ENCODE measurements at places on chromosomes 6 and 20. TPM values are rescaled to one million over a fixed set of nuclear protein-coding genes. Genes with fewer than 3 reads are reported as not detected.

DNA sequence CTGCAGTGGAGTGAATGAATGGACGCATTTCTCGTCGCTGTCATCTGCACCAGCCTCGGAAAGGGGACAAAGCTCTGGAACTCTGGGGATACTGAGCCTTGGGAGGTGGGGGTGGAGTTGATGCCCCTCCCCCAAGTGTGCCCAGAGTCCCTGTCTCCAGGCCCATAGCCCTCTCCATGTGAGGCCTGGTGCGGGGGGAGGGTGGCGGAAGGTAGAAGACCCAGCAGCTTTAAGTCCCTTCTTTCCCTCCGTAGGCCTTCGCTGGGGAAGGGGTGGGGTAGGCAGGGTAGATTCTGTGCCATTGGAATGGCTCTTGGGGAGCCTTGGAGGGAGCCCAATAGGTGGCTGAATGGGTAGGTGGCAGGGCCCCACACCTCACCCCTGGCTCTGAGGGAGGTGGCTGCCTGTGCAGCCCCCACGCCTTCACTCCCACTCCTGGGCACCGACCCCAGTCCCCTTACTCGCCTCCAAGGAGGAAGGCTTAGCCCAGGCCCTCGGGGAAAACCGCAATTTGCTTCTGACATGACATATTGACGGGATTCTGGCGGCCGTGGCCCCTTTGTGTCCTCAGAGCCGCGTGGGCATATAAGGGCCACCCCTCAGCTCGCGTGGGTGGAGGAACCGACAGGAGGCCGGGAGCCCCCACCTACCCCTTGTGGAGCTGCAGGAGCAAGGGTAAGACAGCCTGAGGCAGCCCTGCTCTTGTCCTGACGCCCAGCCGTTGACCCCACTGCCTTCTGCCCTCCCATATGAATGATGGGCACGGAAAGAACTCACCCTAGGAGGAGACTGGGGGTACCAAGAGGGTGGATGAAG lies at the start of gene BPIFB3:
BPIFB3 (plus strand) TSS at position 613 of the 816 bp plus-strand sequence. CDS start 1,533 bp downstream, outside the sequence.
- H3K27me3 ChIP-seq: no peaks in the 10 kb centered on the region
- no peak for DNase-seq
- no peaks in the 10 kb centered on the region for H3K4me1 ChIP-seq
- H3K4me3 ChIP-seq: no peak within 1 kb of the TSS

- no peaks in the 10 kb centered on the region for H3K36me3 ChIP-seq
- no peak for DNase-seq
- H3K4me3 ChIP-seq: no peak overlapping the region
- H3K27me3 ChIP-seq: no peaks in the 10 kb centered on the region
- H3K27ac ChIP-seq: no peak overlapping the region
- no peaks in the 10 kb centered on the region for H3K4me1 ChIP-seq
Observed at GRCh38 chr6:129777371-129777770, 67.4 kb upstream of the ARHGAP18 start.

DNA sequence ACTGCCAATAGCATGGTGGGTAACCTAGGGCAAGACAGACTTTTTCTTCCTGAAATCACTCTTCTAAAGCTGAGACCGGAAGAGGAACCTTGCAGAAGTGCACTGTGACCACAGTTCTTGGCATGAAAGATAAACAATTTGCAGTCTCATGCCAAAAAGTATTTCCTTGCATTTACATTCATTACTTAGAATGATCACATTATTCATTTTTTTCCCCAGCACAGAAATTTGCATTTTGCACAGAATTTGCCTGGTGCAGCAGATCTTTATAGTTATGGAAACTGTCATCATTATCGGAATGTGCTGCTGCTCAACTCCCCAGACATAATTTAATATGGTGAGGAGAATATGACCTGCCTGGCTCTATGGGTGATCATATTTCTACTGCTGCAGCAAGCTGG lies 42.2 kb upstream of the EDN3 start:
- H3K4me1 ChIP-seq: no peaks in the 10 kb centered on the region
- H3K27me3 ChIP-seq: no peaks in the 10 kb centered on the region
- no peak overlapping the region for H3K4me3 ChIP-seq
- H3K36me3 ChIP-seq: no peaks in the 10 kb centered on the region
- DNase-seq: no peak

Gene PRSS35
- not detected for total RNA-seq

DNA sequence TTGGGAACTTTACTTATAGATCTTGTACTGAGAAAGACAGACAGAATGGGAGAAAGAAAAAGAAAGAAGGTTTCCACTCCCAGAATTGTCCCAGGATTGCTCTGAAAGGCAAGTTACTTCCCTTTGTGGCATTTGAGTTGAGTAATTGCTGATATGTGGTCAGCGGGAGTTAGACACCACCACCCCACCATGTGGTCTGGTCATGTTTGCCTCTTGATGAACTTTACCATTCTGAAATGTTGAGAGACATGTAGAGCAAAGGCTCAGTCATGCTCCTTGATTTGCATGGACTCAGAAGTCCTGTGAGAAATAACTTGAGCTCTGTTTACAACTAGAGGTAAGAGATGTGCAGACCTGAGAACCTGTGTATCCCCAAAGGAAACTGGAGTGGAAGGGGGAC lies 17.1 kb downstream of the TCF21 start:
- H3K4me1 ChIP-seq: no peaks in the 10 kb centered on the region
- no peaks in the 10 kb centered on the region for H3K27me3 ChIP-seq
- H3K36me3 ChIP-seq: no peaks in the 10 kb centered on the region
- no peak overlapping the region for H3K27ac ChIP-seq

Gene SAMD10
- 10.5 TPM for total RNA-seq
